ENCODE measurements at places on chromosomes 16 and 17. TPM values are rescaled to one million over a fixed set of nuclear protein-coding genes. Genes with fewer than 3 reads are reported as not detected.

C17orf58 gene
- 18.5 TPM for total RNA-seq

BAHCC1 gene
- total RNA-seq: 8.5 TPM

SEZ6 gene
- not detected for total RNA-seq

ALOX12 gene
- total RNA-seq: not detected

VPS4A gene
- total RNA-seq: 29.3 TPM

MT3 gene
- 0.34 TPM for total RNA-seq

SRCIN1 gene
- total RNA-seq: 2.4 TPM

TBC1D3 gene
- total RNA-seq: not detected

ZSCAN10 gene
- not detected for total RNA-seq

CCDC78 gene
- total RNA-seq: 4.9 TPM

FAM171A2 gene
- 4.2 TPM for total RNA-seq

IL34 gene
- 0.39 TPM for total RNA-seq

HEATR3 gene
- 13.4 TPM for total RNA-seq

SECTM1 gene
- 2.5 TPM for total RNA-seq

EMP2 gene
- 58.2 TPM for total RNA-seq

ZP2 gene
- not detected for total RNA-seq

TOM1L1 gene
- 39.7 TPM for total RNA-seq
